ENCODE measurements at places on chromosomes 12 and 14.

DNA sequence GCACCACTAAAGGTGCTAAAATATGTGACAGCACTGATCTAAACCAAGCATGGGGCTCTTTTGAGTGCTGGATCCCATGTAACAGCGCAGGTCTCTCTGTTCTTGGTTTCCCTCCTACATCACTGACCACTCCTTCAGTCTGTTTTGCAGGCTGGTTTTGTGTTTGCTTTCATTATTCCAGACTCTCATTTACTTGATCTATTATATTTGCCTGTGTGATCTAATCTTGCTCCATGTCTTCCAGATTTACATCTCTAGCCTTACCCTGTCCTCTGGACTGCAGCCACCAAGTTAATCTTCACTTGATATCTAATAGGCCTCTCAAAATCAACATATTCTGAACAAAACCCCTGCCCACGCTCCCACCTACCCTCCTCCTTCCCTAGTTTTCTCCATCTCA is 8.6 kb downstream of the GLIPR1 start:
- DNase-seq, result no peak

- DNase-seq, result no peak
These were observed 262.6 kb upstream of the SFSWAP start for GRCh38 chr12:131448254-131448795.

GRCh38 chr12:26443309-26443708 is 247.9 kb downstream of the SSPN start:
- DNase-seq, result no peak

GRCh38 chr12:132069336-132069985 is 74.7 kb downstream of the DDX51 start:
- no peak for DNase-seq

- no peak for DNase-seq
These were observed 55.1 kb downstream of the RPH3A start for GRCh38 chr12:112846619-112847018.

GRCh38 chr12:27464220-27464554 is 17.7 kb downstream of the SMCO2 start:
- DNase-seq, result no peak

GRCh38 chr12:92175961-92176360 is 30.3 kb upstream of the BTG1 start:
- no peak for DNase-seq

DNA sequence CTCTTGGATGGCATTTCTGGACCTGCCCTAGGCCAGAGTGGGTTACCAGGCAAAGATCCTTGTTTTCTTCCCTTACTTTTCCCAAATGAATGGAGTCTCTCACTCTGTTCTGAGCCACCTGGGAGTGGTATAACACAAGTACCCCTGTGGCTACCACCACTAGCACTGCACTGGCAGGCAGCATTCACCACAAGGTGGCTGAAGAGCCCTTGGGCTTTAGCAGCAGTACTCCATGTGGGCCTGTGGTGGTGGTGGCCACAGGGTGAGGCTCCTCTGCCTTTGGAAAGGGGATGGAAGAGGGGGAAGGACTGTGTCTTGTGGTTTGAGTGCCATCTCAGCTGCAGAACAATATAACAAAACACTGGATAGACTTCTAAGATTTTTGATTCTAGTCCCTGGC is 38.1 kb upstream of the LMNTD1 start:
- no peak for DNase-seq

- no peak for DNase-seq
These were observed 29.1 kb downstream of the SOCS2 start for GRCh38 chr12:93601591-93601990.

DNA sequence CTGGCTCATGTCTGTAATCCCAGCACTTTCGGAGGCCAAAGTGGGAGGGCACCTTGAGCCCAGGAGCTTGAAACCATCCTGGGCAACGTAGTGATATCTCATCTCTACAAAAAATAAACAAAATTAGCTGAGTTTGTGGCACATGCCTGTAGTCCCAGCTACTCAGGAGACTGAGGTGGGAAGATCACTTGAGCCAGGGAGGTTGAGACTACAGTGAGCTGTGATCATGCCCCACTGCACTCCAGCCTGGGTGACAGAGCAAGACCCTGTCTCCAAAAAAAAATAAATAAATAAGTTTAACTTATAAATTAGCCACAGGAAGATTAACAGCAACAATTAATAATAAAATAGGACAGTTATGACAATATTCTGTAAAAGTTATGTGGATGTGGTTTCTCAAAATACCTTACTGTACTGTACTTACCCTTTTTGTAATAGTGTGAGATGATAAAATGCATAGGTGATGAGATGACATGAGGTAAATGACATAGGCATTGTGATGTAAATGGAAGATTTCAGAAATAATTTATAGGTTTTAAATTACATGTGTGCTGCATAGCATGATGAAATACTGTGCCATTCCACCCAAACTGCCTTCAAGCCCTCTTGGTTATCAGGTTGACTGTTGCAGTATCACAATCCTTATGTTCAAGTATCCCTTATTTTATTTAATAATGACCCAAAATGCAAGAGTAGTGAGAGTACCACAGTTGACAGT is 22.0 kb downstream of the USP15 start:
- no peak for DNase-seq

DNA sequence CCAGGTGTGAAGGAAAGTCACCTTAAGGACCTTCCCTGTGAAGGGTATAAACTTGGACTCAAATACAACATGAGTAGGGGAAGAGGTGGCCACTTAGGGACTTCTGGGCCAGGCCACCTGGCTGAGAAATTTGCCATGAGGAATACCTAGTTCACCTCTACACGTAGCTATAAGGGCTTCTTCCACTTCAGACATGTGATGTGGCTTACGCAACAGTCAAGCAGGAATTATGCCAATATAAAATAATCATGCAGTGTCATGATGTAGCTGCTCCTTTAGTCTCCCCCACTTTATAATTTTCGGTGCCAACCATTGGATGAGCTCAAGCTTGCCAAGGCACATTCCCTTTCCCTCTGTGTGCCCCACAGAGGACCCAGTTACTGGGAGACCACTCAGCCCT is 166.6 kb upstream of the BCL2L14 start:
- no peak for DNase-seq

DNA sequence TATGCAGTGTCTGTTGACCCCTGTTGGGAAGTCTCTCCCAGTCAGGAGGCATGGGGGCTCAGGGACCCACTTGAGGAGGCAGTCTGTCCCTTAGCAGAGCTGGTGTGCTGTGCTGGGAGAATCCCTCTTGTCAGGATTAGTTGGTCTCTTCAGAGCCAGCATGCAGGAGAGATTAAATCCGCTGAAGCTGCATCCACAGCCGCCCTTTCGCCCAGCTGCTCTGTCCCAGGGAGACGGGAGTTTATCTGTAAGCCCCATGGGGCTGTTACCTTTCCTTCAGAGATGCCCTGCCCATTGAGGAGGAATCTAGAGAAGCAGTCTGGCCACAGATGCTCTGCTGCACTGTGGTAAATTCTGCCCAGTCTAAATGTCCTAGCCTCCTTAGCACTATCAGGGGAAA is 13.1 kb upstream of the KLRC1 start:
- DNase-seq, result no peak

Data from CMK (cell line).